MG63 (cell line): ENCODE measurements at places on chromosomes 5 and 9. TPM values are rescaled to one million over a fixed set of nuclear protein-coding genes. Genes with fewer than 3 reads are reported as not detected.
A peak's percentile ranks its signal among the peaks of the same experiment; 100 is the strongest.

DNA sequence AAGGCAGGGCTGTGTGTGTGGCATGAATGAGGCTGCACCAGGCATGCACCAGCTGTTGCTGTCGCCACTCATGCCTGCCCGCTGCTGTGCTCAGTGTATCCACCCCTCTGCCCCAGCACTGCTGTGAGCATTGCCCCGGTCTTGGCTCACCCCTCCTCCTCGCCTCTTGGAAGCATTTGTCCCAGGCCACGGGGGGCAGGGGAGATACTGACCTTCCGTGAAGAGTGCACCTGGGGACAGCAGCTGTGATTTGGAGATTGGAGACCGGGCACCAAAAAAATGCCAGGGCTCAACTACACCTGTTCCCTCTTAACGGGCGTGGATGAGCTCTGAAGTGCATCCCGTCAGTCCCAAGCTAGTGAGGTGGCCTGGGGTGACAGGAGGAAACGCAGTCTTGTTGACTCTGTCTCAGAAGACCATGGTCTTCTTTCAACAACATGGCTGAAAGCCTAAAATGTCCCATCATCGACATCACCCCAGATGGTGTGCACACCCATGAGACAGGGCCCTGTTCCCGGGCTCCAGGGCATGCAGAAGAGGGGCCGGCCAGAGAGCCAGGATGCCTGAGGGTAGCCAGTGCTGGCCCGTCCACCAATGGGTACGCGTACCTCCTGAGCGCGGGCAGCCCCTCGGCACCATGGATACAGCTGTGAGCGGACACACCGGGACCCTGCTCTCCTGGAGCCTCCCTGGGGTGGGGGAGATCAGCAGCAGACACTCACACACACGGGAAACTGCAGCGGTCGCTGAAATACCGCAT, 115.8 kb downstream of the COL5A1 start:
- no peak for DNase-seq

The PIP5KL1 gene
- total RNA-seq, result 0.13 TPM in 1 of 2 replicates, not detected in the other

GRCh38 chr5:100299261-100299660, 235.9 kb upstream of the FAM174A start:
- DNase-seq, result no peak

The NEK6 gene
- 25.0 and 33.1 TPM in 2 replicates for total RNA-seq

The PCDH1 gene
- 3.8 and 12.8 TPM in 2 replicates for total RNA-seq

The ANKRD18B gene
- total RNA-seq, result not detected in 2 replicates

DNA sequence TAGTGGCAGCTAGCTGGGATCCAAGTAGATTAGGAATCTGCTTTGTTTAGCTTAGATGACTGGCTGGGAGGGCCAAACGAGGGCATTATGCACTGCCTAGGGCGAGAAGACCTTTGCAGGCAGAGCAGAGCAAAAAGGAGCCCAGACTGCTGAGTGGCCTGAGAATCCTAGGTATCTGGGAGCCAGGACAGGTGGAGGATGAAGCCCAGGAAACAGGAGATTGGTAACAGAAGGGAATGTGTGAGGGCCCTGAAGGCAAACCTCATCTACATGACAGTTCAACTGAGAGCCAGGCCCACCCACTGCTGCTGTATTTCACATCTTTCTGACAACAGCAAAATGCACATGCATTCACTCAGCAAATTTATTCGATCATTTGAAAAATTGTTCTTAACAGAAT, 192.3 kb downstream of the DTWD2 start:
- no peak for DNase-seq

The MSMP gene
- not detected in 2 replicates for total RNA-seq

DNA sequence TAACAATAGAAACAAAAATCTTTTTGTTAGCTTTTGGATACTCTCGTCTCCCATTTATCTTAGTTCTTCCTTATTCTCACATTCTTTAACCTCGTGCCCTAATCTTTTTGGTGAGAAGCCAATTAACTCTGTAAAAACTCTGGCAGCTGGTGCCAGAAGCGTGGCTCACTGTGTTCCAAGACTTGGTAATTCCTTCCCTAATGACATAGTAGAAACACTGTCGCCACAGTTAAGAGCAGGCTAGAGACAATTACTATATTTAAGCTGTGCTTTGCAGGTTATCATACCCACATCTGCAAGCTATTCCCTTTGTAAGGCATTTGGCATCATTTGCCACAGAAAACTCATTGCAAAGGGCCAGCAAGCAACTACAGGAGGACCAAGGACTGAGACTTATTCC, 160.9 kb upstream of the PIK3R1 start:
- no peak for DNase-seq

GRCh38 chr9:88988796-88989641, 2.2 kb upstream of the S1PR3 start:
- DNase-seq, result no peak

- no peak for DNase-seq
Observed at GRCh38 chr5:149156435-149157083, 15.3 kb downstream of the ABLIM3 start.

- peak; percentile 62 for DNase-seq
Observed at GRCh38 chr9:84322828-84323227, 17.7 kb downstream of the SLC28A3 start.

The DOCK8 gene
- 5.9 and 6.5 TPM in 2 replicates for total RNA-seq

The SLC36A3 gene
- not detected in 2 replicates for total RNA-seq

GRCh38 chr5:160693831-160694465, 158.1 kb downstream of the ATP10B start:
- no peak for DNase-seq

GRCh38 chr5:79691007-79691406, 1.4 kb downstream of the CMYA5 start:
- no peak for DNase-seq

DNA sequence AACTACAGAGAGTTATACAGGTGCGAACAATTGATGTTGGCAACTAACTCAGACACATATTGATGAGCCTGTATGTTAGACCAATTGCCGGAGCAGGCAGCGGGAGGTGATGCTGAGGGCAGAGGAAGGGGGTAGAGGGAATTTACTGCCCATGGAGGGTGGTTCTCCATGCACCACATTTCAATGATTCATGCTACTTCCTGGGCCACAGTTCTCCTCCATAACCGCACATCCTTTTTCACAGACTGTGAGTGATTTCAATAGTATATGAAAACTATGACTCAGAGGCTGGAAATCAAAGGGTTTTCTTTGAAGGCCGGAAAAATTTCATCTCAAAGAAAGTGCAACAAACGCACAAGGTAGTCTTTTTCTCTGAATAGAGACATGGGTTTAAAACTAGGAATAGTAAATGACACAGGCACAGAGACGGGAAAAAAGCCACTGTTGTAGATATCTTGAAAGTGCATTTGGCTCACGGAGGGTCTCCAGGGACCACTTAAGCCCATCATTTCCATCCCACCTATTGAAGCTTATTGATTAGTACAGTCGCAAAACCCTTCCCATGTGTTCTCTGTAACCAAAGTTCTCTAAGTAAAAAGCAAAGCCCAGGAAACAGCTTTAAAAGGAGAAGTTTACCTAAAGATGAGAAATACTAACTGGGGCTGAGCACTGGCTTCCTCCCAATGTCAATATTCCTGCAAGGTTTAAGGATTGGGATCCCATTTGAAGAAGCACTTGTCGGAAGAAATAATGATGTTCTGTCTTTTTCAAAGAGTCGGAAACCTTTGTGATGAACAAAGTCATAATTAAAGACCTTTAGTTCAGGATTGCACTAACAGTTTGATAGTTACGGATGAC, 28.0 kb upstream of the ADAM19 start:
- DNase-seq, result peak; percentile 78

The RNF130 gene
- total RNA-seq, result 92.1 and 92.7 TPM in 2 replicates

DNA sequence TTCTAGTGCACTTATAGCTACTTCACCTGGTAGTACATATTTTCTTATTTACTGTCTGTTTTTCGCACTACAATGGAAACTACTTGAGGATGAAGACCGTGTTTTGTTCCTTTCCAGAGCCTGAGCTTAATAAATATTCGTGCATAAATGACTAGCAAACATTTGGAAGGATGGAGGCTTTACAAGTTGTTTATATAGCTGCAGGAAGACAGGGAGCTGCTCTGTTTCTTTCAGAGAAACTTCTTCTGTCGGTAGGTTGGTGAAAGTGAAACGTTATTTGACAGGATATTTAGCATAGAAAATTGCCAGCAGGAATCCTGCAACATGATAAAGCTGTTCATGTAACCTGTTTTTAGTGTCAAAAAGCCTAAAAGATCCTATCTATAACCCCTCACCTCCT, 210.6 kb downstream of the PCSK5 start:
- DNase-seq, result no peak

DNA sequence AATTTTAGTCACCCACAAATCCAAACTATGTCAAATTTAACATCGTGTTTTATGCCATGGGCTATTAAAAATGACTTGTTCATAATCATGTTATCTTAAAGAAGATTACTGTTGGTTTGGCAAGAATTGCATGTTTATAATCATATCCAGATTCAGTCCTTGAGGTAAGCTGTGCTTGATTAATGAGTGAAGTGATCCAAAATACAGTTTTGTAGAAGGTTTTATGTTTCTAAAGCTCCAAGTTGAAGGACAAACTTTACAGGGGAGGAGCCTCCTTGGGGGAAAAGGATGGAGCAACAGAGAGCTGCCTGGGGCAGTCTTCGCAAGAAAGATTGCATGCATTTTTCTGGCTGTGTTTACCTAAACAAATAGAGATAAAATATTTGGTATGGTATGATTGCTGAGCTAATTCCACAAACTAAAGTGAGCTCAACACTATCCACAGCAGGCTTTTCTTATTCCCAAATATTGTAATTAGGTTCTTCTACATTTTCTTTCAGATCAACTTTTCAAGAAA, 189.5 kb upstream of the TYRP1 start:
- no peak for DNase-seq

DNA sequence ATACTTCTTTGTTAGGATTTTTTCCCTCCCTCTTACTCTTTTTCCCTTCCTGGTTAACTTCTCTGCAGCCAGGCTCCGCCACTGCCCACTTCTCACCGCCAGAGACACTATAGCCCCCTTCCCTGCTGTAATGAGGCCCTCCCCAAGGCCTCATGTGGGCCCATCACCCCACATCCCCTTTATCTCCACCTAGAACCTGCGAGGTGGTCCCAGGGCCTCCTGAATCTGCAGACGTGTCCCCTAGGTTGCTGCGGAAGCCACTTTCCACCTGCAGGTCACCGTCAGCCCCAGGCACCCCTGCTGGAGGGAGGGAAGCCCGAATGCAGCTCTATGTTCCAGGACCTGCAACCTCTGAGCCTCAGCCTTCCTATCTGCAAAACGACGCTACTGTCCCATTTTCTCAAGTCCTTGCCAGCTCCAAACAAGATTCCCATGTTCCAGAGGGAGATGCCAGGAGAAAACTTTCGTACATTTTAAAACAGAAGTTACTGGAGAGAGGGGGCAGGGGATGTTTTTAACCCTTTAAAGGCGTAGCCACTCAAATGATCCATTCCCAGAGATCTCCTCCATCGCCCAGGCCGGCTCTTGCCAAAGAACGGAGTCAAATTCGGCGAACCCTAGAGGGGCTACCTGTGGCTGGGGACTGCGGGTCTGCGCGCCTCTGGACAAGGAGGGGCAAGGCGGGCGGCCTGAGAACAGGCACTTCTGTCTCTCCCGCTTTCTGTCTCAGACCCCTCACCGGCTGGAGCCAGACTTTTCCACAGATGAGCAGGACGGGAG, 929 bp downstream of the SH3PXD2B start:
- peak; percentile 76 for DNase-seq

The MUSK gene
- 1.9 and 2.2 TPM in 2 replicates for total RNA-seq

The ZFP37 gene
- total RNA-seq, result 0.62 and 2.2 TPM in 2 replicates

GRCh38 chr9:22446589-22446949, at the start of gene DMRTA1:
DMRTA1 (plus strand) TSS chr9:22446824; CDS start chr9:22447066, 242 bp downstream.
- DNase-seq, result no peak

The HNRNPH1 gene
- 45.4 and 70.6 TPM in 2 replicates for total RNA-seq

The SOHLH1 gene
- not detected in 2 replicates for total RNA-seq

DNA sequence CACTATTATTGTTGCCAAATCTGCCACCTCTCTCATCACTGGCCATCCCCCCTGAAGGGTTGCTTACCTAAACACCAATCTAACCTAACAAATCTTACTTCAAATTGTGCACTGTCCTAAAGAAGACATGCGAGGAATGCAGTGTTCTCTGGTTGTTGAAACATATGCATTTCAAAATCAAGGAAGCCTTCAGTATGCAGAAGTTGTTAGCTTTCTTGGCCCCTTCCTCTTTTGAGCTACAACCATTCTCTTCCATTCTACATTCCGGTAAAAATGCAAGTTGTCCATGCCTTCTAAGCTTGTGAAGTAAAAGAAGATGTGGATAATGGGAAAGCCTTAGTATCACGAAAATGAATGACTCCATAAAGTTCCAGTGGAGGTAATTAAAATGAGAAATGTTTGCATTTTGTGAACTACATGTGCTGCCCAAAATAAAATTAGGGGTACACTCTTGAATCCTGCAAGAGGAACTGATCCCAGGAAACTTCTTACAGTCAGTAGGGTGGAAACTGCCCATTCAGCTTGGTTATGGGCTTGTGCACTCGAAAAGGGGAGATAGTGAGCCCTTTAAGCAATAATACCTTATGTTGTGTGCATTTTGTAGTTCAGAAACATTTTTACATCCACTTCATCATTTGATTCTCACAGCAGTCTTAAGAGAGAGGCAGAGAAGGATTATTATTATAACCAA, 77.6 kb upstream of the ADRB2 start:
- DNase-seq, result no peak

GRCh38 chr5:77844373-77844622, 68.2 kb upstream of the TBCA start:
- DNase-seq, result no peak

The CORO2A gene
- 0.03 and 0.81 TPM in 2 replicates for total RNA-seq

- no peak for DNase-seq
Observed at GRCh38 chr5:169657127-169657526, 20.1 kb downstream of the DOCK2 start.

GRCh38 chr5:76714751-76715485, 1.0 kb upstream of the F2R start:
- no peak for DNase-seq

GRCh38 chr5:96936431-96937320, 796 bp downstream of the LNPEP start:
- DNase-seq, result peak; percentile 54

DNA sequence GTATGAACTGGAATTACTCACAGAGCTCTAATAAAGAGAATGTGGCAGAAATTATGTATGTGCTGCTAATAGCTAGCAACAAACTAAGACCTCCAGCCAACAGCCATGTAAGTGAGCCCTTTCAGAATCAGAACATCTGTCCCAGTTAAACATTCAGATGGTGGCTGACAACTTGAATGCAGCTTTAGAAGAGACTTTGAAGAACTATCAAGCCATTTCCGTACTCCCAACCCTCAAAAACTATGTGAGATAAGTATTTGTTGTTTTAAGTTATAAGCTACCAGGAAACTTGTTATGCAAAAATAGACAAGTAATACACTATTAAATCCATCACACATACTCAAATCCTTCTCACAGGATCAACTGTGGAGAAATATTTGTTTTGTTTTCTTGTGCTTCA, 205.2 kb upstream of the EDIL3 start:
- DNase-seq, result no peak

GRCh38 chr5:170144286-170145023, 38.8 kb downstream of the FOXI1 start:
- peak; percentile 72 for DNase-seq

DNA sequence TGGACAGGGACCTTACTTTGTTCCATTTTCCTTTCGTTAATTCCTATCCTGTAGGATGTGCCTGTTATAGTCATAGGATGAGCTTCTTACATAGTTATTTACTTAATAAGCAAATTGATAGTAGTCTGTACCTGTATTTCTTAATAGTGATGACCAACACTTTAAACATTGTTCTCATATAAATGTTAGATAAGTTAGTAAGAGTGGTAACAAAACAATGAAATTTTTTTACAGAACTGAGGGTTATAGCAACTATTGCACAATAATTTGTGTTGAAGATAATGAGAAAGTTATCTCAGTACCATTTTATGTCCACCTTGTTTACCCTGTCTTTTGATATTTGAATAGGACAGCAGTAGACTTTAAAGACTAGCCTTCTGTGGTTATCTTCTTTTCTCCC, 162.9 kb upstream of the ELL2 start:
- no peak for DNase-seq

The PRRX2 gene
- total RNA-seq, result 20.1 and 38.4 TPM in 2 replicates

- no peak for DNase-seq
Observed at GRCh38 chr5:79305706-79306105, 69.8 kb downstream of the JMY start.
